Umbilical cord (tissue), 2 donors: ENCODE measurements at places on chromosomes 16 and 17. TPM values are rescaled to one million over a fixed set of nuclear protein-coding genes. Genes with fewer than 3 reads are reported as not detected.
A peak's percentile ranks its signal among the peaks of the same experiment; 100 is the strongest.

GRCh38 chr17:17167986-17168385 is 38.1 kb downstream of the PLD6 start:
- DNase-seq = no peak

The SLFN13 gene
- 1.7 TPM for total RNA-seq

The RDM1 gene
- not detected for total RNA-seq

DNA sequence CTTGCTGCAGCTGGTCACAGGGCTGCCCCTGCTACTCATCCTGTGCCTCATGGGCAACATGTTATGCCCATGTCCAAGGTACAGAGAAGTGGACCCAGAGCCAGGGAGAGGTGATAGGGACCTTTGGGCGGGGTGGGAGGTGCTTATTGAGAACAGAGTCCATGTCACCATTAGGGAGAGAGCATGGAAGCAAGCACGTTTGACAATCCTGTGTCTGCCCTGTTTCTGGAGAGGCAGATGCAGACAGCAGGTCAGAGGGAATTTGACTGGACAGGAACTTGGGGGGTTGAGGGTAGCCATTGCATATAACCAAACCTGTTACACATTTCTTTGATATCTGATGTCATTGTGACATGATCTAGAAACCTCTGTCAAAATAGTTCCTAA is 14.3 kb upstream of the ARL4D start:
- no peak for DNase-seq

DNA sequence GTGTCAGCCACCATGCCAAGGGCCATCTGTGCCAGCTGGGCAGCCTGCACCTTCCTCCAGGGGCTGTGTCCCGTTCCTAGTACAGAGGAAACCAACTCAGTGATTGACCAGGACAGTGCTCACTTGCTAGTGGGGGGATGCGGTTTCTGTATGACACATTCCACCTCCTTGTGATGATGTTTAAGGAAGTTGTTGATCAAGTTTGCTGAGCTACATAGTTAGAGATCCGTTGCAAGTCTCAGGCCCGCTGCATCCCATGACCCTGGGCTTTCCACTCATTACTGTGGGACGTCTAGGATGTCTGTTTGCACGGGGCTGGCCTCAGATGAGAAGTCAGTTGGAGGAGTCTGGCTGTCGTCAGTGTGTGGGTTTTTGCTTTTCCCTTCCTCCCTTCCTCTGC is 33.6 kb downstream of the RNF213 start:
- DNase-seq = peak; percentile 33

The PITPNM3 gene
- total RNA-seq = 4.8 TPM

The TEX19 gene
- not detected for total RNA-seq

The MYH3 gene
- total RNA-seq = 12.0 TPM

- no peak for DNase-seq
Measured at GRCh38 chr17:57982452-57983170, 5.4 kb downstream of the VEZF1 start.

GRCh38 chr17:66691644-66692420 is 143.1 kb upstream of the CACNG5 start:
- peak; percentile 9 for DNase-seq
